ENCODE measurements at places on chromosomes 16 and 17.

DNA sequence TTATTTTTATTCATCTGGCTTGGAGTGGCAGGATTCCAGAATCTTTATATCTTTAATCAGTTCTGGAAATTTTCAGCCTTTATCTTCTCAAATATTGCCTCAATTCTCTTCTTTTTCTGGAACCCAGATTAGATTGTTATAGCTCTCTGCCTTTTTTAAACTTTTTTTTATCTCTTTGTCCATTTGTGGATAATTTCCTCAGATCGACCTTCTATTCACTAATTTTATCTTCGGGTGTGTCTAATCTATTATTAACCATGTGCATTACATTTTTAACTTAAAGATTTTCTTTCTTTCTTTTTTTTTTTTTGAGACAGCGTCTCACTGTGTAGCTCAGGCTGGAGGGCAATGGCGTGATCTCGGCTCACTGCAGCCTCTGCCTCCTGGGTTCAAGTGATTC lies 5.2 kb upstream of the ZFP90 start:
- DNase-seq = no peak

- no peak for DNase-seq
Measured at GRCh38 chr17:62744259-62744658, 63.9 kb downstream of the MARCHF10 start.

GRCh38 chr16:88482630-88483391 lies 29.7 kb downstream of the ZFPM1 start:
- DNase-seq = peak; percentile 60

DNA sequence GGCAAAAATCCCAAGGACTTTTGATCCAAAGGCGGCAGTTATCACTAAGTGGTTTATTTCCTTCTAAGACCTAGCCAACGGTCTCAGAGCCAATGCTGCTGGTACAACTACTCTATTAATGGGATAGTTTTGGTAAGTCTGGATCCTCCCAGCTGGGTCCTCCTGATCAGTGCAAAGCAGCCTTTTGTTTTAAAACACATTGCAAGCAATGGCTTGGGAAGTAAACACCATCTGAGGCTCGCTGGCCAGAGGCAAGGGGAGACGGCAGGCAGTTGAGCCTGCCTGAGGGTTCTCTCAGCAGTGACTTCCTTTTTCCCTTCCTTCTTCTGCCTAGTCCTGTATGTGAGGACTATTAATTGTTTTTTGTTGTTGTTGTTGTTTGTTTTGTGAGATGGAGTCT lies 1.6 kb upstream of the SLC5A10 start:
- DNase-seq = no peak

DNA sequence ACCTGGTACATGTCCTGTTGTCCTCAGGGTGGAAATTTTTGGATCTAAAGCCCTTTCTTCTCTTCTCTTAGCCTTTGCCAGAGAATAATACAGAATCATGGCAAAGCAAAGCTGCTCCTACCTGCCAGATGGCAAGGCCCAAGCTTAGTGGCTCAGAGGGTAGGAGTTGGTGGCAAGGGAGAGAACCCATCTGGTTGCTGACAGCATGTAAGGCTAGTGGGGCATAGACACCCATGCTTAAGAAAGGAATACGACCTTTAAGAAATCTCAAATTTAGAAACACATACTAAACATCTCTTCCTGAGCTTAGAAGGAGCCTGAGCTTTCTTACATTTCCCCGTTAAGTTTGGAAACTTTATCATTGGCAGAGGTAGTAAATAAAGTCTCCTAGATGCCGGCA lies 395.0 kb upstream of the SOX9 start:
- no peak for DNase-seq

DNA sequence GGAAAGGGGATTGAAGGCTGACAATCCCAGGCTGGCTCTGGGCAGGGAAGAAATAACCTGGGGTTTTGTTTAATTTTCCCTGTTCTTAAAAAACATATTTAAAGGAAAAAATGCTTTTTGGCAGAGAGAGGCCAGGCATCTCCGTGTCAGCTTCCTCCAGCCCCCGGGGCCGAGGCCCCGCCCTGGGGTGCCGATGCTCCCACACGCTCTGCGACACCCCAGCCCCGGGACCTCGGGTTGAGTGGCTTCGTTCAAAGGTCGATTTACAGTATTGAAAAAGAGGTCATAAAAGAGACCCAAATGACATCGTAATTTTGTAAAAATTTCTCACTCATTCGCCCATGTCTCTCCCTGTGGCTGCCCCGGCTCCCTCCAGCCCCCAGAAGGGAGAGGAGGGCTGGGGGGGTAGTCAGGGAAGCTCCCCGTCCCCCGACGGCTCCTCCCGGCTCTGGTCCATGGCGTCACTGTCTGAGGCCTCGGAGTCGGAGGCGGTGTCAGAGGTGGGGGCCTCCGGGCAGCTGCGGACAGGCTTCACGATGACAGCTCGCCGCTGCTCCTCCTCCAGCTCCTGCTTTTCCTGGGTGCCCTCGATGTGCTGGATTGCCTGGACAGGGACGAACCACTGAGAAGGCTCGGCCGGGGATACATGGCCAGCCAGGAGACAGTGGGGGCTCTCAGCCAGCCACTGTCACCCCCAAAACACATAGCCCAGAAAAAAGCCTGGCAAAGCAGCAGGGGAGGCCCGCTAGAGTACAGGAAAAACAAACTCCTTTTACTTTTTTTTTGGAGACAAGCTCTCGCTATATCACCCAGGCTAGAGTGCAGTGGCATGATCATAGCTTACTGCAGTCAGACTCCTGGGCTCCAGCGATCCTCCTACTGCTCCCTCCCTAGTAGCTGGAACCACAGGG lies 14.9 kb downstream of the TFAP4 start:
- DNase-seq = no peak

GRCh38 chr17:80892019-80892855 lies 99.4 kb upstream of the CHMP6 start:
- DNase-seq = peak; percentile 71

DNA sequence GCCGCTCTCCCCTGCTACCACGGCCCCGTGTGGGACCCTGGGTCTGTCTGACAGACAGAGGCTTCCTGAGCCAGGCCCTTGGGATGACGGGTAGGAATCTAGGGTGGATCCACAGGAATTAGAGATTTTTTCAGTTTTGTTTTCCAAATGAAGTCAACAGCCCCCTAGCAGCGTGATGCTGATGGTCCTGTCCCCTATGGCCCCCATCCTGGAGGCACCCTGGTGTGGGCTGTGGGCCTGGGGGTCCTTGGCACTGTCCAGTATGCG lies 15.5 kb downstream of the CENPX start:
- DNase-seq = no peak

- DNase-seq = peak; percentile 56
Measured at GRCh38 chr17:15398291-15398690, 56.9 kb upstream of the TEKT3 start.

DNA sequence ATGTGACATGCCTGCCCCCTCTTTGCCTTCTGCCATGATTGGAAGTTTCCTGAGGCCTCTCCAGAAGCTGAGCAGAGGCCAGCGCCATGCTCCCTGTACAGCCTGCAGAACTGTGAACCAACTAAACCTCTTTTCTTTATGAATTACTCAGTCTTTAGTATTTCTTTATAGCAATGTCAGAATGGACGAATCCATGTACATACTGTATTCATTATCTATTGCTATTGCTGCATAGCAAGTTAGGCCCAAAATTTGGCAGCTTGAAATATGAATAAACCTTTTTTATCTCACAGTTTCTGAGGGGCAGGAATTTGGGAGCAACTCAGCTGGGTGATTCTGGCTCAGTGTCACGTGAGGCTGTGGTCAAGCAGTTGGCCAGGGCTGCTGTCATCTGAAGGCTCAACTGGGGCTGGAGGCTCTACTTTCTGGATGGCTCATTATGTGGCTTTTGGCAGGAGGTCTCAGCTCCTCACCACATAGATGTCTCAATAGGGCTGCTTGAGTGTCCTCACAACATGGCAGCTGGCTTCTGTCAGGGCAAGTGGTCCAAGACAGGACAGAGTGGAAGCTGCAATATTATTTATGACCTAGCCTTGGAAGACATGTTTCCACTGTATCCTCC lies 40.0 kb downstream of the SOCS1 start:
- DNase-seq = no peak

- DNase-seq = no peak
Measured at GRCh38 chr16:17925761-17926160, 410.8 kb downstream of the NPIPA8 start.

- DNase-seq = no peak
Measured at GRCh38 chr17:72489272-72489641, 368.4 kb downstream of the SOX9 start.

DNA sequence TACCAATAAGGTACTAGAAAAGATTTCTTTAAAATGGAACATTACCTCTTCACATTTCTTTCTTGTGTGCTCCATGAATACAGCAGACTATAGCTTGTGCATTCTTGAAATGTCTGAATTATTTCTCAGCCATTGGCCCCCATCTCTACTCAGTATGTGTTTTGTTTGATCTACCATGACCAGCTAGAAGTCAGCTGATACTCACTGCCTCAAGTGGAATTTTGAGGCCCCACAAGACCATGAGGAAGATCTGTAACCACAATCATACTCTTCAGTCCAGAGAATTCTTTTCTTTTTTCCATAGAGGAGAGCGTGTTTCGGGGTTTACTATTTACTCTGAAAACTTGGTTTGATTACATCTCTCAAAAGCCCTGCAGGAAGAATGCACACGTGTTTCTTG lies 319.1 kb downstream of the TOX3 start:
- DNase-seq = no peak

- no peak for DNase-seq
Measured at GRCh38 chr17:34201767-34202166, 53.3 kb upstream of the CCL2 start.

DNA sequence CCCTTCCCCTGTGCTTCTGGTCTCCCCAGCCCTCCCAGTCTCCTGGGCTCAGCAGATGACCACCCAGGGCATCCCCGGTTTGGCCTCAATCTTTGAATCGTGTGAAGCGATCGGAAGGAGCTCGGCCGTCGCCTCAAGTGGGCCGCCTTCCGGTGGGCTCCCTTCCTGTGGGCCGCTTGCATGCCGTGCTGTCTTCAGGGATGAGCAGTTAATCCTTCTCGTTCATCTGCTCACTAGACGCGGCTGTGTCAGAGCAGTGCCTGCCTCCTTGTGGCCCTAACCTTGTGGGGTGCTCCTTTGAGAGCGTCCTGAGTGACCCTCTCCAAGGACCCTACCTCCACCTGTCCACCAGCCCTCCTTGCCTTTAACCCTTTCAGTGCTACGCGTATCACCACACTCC lies 40.4 kb downstream of the BAIAP2 start:
- DNase-seq = no peak

DNA sequence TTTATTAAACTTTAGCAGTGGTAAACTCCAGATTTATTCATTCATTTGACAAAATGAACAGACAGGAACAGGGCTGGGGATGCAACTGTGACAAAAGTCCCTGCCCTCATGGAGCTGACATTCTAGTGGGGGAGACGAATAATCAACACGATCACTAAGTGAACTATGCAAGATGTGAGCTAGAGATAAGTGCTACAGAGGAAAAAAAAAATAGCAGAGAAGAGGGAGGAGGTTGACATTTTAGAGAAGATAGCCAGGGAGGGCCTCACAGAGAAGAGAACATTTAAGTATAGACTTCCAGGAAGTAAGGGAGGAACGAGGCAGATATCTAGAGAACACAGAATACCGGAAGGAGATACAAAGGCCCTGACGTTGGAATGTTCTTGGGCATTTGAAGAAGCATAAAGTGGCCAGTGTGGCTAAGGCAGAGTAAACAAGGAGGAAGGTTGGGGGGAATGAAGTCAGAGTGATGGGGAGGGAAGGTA lies 17.9 kb upstream of the AP1G1 start:
- peak; percentile 79 for DNase-seq

- DNase-seq = no peak
Measured at GRCh38 chr16:29226782-29227181, 179.7 kb downstream of the NPIPB11 start.

DNA sequence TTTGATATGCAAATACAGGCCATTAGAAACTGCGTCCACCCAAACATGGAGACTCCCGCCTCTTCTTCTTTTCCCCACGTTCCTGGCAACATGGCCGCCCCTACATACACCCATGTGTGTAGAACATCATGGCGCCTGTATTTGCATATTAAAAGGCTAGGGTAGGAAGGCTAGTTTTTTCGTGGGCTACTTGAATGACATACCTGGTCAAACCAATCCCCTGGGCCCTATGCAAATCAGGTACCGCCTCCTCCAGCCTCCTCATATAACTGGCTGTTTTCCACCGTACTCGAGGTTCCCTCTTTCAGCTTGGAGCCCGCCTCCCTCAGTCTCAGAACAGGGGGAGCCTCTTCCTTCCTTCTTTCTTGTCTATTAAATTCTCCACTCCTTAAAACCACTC lies 840 bp upstream of the CD300LB start:
- peak; percentile 83 for DNase-seq

DNA sequence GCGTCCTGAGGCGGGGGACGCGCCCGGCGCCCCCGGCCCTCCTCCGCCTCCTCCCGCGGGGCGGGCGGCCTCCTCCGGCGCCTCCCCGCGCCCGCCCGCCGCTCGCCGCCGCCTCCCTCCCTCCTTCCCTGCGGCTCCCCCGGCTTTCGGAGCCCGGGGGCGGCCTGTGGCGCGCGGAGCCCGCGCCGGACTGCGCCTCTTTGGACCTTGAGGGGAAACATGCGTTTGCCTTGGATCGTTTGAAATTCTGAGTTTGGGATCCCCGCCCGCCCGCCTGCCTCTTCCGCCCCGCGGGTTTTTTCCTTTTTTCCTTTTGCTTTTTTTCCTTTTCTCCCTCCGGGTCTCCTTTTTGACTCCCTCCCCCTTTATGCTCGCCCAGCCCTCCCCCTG lies 390 bp downstream of the ZNRF1 start:
- DNase-seq = no peak

DNA sequence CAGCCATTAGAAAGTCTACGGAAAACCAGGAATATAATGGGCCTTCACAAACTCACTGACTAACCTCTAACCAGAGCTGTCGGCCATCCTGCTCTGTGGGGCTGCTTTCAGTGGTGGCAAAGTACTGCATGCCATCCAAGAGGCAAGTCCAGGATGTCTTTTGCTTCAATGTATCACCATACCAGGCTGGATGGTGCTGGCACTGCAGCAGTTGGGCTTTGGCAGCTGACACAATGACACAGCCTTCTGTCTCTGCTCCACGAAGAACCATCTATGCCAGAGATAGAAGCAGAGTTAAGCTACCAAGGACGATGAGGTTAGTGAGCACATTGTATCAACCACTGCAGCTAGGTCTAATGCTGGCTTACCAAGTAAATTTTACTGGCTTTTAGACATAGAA lies 9.7 kb upstream of the RSKR start:
- no peak for DNase-seq

- DNase-seq = no peak
Measured at GRCh38 chr17:41625602-41626001, 1.2 kb upstream of the KRT17 start.

DNA sequence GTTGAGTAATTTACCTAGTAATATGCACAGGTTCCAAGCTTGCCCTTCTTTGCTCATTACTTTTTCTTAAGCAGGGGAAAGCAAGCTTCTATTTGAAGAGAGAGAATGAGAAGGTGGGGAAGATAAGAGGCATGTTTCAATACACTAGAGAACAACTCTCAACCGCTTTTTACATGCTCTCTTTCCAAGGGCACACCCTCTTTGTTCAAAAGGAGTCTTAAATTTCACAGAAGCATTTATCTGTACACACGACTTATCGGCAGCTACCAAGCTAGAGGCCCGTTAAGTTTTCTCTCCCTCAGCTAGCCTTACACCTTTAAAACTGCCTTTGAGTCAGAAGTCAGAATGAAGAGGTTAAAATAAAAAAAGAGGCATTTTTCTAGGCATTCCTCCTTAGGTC lies 79.6 kb downstream of the STH start:
- peak; percentile 93 for DNase-seq

Data from hematopoietic multipotent progenitor cell treated with erythropoietin and hydrocortisone succinate and interleukin-3 and kit ligand, for 8 days (in vitro differentiated cells).